ENCODE measurements at places on chromosomes 16 and 17. TPM values are rescaled to one million over a fixed set of nuclear protein-coding genes. Genes with fewer than 3 reads are reported as not detected.
A peak's percentile ranks its signal among the peaks of the same experiment; 100 is the strongest.

- no peak for ATAC-seq
Observed at GRCh38 chr17:66889480-66890230, 54.7 kb downstream of the CACNG5 start.

The CDRT15 gene
- total RNA-seq: not detected

GRCh38 chr16:8474587-8474986 lies 115.7 kb downstream of the TMEM114 start:
- peak; percentile 98 for ATAC-seq

- no peak for ATAC-seq
Observed at GRCh38 chr17:39563476-39563875, 44.2 kb downstream of the NEUROD2 start.

DNA sequence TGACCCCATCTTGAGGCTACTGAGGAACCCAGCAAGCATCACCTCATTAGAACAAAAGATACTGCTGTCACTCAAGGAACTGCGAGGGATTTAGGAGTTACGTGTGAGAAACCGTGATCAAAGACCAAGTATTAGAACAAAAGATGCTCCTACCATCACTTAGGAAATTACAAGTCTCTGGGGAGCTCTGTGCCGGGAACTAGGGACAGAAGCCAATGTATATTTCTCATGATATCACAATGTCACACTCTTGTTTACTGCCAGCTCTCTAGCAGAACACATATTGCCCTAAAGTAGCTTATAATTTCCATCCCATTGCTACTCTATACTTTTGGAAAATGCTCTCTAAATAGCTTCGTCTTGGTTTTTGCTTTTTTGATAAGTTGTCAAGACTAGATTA lies 214.5 kb downstream of the HS3ST3A1 start:
- ATAC-seq: no peak

DNA sequence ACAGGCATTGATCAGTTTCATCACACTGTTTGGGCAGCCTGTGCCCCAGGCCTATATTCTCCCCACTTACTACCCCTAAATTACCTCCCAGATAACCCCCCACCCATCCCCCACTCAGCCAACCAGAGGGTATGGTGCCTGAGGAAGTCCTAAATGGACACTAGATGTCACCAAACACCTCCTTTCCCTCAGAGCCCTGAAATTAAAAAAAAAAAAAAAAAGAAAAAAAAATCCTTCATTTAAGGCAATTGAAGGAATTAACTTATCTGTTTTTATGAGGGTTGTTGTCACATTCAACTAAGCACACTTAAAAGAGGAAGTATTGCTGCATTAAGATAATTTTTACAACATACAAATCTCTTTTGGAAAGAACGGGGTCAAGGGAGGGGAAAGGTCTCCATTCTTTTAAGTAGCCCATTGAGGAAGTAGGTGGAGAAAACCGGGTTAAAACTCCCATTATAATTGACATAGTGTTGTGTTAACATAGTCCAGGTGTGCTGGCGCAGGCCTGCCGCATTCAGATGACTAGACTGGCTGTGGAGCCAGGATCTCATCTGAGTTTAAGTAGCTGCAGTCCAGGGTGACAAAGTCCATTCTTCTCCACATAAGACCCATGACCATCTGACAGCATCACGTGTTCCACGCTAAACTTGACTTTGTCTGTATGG lies 46.3 kb downstream of the SNX11 start:
- peak; percentile 75 for ATAC-seq

- no peak for ATAC-seq
Observed at GRCh38 chr17:27603880-27604794, 26.9 kb upstream of the LGALS9 start.

The DLX4 gene
- total RNA-seq: 2.5 TPM

The RNF43 gene
- total RNA-seq: 0.71 TPM

The KCNH6 gene
- total RNA-seq: 0.16 TPM

The TUBB3 gene
- total RNA-seq: 827 TPM

The MFSD6L gene
- total RNA-seq: not detected

The SLC13A2 gene
- 0.41 TPM for total RNA-seq

DNA sequence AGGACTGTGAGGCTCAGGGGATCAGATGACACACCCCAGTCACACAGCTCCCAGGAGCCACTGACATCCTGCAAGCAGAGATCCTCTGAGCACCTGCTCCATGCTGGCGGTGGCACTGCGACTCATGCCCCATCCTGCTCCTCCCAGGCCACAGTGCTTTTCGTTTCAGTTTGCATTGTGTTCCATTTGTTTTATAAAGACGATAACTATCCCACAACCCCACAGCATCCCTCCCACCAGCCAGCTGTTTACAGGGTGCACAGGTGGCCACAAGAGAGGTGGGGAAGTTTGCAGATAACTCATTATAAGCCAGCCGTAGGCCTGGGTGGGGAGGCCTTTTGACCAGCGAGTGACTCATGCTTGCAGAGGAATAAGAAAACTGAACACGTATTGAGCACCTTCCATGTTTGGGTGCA lies 28.2 kb downstream of the BCO1 start:
- peak; percentile 39 for ATAC-seq

The MT1G gene
- 2.8 TPM for total RNA-seq

GRCh38 chr16:79483336-79483735 lies 117.2 kb downstream of the MAF start:
- ATAC-seq: no peak

DNA sequence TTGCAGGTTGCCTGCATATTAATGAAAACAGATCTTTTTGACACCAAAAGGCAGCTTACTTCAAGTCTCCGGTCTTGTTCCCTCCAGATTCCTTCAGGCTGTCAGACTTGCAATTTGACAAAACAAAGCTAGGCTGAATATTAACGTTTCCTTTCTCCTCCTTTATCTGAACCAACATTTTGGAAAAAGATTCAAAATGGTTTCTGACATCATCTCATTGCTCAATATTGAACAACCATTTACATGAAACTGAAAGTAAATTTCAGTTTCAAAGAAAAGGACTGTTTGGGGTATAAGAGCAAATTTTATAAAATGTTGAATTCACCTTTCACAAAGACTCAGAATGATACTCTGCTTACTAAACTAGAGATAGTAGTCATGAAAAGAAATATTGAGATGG lies 521.8 kb downstream of the KCNJ2 start:
- no peak for ATAC-seq
